ENCODE measurements at places on chromosomes 12 and 14. TPM values are rescaled to one million over a fixed set of nuclear protein-coding genes. Genes with fewer than 3 reads are reported as not detected.

- DNase-seq, result peak; percentile 97
Observed at GRCh38 chr14:21071225-21072030, 1.3 kb downstream of the ARHGEF40 start.

EIF2S3B gene
- total RNA-seq, result 13.3 TPM

ITGB7 gene
- 0.30 TPM for total RNA-seq

GRCh38 chr12:121468499-121468801, 68.5 kb downstream of the RNF34 start:
- DNase-seq, result no peak

- no peak for DNase-seq
Observed at GRCh38 chr14:33646692-33647260, 304.1 kb downstream of the EGLN3 start.

- DNase-seq, result no peak
Observed at GRCh38 chr12:7972734-7973456, 36.9 kb upstream of the SLC2A3 start.

GRCh38 chr14:90721619-90722305, 94.5 kb downstream of the TTC7B start:
- DNase-seq, result no peak

GRCh38 chr12:127761880-127762279, 505.1 kb upstream of the TMEM132C start:
- DNase-seq, result peak; percentile 26

DNA sequence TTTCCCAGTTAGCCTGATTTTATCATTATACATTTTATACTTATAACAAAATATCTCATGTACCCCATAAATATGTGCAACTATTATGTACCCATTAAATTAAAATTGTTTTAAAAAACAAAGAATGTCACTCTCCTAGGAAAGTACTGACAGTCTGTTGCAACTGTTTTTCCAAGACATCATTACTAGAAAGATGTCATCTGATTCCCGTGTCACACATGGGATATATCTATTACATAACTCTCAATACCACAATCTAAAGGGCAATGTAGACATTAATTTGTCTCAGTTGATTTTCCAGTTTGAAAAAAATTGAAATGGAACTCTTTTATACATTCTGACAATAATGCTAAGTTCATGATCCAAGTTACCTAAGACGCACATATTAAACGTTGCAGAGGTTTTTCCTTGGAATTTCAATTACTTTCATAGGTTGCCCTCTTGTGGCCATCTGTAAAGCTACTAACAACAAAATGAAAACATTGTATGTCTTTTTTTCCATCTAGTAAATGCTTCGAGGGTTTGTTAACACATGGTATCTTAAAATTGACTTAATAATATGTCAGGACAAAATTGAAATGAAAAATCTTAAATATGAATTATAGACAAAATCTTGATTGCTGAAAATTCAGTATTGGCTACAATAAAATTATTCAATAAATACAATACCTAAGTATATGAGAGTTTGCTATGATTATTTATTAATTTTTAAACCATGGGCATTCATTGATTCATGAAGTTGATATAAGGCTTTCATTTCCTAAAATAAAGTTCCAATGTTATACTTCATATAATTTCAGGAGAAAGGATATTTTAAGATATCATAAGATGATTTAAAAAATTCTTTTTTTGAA, 131.6 kb downstream of the PPFIA2 start:
- DNase-seq, result no peak

FKBP4 gene
- total RNA-seq, result 147 TPM

- DNase-seq, result no peak
Observed at GRCh38 chr14:49447540-49448107, 138.6 kb downstream of the RPS29 start.

- DNase-seq, result no peak
Observed at GRCh38 chr12:30909349-30910037, 17.1 kb upstream of the TSPAN11 start.

LUM gene
- not detected for total RNA-seq

DNA sequence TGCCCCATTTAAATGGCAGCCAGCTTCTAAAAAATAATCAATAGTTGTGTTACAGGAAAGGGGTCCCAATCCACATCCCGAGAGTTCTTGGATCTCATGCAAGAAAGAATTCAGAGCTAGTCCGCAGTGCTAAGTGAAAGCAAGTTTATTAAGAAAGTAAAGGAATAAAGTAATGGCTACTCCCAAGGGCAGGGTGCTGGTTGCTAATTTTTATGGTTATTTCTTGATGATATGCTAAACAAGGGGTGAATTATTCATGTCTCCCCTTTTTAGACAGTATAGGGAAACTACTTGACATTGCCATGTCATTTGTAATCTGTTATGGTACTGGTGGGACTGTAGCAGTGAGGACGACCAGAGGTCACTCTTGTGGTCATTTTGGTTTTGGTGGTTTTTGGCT, 591.3 kb downstream of the LRFN5 start:
- DNase-seq, result no peak

KRT86 gene
- total RNA-seq, result not detected

- no peak for DNase-seq
Observed at GRCh38 chr12:113330505-113330904, 4.4 kb downstream of the SLC8B1 start.

- no peak for DNase-seq
Observed at GRCh38 chr12:14369311-14369710, 3.8 kb downstream of the ATF7IP start.

GALC gene
- total RNA-seq, result 8.7 TPM

DNA sequence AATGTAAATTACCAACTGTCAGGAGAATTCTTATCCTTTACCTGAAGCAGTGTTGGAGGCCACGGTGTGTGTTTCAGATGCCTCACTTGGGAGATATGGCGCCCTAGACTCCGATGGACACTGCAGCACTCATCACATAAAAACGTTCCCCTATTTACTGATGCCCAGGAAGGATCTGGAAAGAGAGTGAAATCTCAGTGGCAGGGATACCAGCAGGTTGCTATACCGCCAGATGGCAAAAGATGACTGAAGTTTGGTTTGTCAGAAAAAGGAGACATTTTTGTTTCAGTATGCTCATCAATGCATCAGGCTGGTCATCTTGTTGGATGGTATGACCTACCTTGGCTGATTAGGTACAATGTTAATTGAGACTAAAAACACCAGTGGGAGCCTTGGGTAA, 4.6 kb downstream of the GIT2 start:
- no peak for DNase-seq

- no peak for DNase-seq
Observed at GRCh38 chr14:101131451-101131916, 228.0 kb upstream of the RTL1 start.

PRB2 gene
- total RNA-seq, result not detected

DNA sequence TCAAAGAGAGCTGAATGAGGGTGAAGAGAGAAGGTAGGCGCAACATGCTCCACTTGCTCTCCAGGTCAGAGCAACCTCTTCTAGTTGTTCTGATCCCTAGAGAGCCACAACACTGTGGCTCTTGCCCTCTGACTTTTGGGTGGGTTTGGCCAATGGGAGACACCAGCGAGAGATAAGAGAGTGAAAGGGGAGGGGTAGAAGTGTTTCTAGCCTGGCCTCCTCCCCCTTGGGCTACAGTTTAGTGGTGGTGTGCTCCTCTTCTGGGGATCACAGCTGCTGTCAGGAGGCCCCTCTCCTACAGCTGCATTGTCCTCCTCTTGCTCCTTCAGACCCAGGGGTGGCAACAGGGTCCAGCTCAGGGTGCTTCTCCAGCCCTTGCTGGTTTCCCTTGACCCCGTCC, 454.8 kb downstream of the FUT8 start:
- DNase-seq, result no peak
